Glutamatergic neuron (in vitro differentiated cells): ENCODE measurements at places on chromosomes 3 and 15.

DNA sequence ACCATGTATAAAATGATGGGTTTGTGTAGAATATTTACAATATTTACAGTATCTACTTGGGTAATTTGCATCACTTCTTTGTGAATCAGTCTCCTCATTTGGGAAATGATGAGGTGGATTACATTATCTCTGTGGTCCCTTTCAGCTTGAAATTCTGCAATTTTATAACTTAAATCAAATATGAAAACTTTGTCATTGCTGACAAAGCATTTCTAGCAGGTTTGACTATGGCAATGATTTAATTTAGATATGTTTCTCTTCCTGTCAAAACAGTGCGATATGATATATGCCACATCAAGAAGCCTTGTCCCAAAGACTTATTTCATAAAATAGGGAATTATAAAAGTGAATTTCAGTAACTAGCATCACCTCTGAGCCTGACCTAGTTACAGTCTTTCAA, 315.8 kb upstream of the MEIS2 start:
- no peak for DNase-seq

- DNase-seq = no peak
These were observed 100.1 kb downstream of the VGLL3 start for GRCh38 chr3:86890741-86891396.

DNA sequence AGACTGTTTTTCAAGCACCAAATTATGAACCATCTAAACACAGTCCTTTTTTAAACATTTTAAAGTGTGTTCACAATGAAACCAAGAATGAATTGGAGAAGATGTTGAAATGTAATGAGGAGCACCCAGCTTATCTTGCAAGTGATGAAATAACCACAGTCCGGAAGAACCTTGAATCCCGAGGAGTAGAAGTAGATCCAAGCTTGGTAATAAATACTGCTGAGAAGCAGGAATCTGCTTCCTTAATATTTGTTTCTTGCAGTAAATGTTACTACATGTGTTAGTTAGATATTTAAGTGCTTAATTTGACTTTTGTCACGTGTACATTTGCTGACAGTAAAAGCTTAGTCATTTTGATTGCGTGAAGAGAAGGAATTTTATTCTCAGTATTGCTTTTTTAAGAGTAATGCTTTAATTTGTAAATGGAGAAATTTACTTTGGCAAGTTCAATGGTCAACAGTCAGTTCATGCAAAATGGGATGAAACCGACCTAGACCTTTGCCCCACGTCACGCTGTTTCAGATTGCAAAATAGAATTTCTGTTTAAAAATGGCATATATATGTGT, 69.8 kb downstream of the OPA1 start:
- no peak for DNase-seq

DNA sequence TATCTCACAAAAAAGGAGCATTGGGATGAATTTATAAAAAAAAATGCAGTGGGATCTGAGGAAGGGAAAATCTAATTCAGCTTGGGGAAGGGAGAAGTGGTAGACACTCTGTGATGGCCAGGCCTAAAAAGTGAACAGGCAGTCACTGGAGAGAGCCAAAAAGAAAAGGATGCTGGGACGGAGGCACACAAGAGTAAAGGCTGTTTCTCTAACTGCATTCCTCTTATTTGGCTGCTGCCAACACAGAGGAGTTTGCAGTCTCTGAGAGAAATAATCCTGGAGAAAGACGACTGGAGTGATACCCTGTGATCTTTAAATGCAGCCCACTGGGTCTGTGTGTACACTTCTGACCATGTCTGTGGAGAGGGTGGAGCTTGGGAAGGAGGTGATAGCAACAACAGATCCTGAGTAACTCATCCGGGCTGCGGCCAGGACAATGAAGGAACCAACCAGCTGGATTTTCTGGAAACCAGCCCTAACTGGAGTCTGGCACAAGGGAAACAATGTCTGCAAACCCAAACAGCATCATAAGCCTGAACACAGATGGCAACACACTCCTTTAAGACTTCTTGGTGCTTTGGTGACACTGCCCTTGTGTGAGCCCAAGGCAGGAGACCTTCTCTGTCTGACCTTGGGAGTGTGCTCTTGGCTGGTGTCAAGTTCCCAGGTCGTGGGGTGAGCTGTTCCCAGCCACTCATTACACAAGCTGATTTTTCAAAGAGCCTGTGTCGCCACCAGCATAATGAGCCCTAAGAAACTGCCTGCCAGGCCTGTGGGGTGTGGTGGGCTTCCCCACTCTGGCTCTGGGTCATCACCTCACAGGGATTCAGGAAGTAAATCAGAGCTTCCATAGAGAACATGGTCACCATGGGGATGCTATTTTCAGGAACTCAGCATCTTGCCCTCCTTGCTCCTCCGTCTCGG, 8.0 kb downstream of the FYCO1 start:
- no peak for DNase-seq

DNA sequence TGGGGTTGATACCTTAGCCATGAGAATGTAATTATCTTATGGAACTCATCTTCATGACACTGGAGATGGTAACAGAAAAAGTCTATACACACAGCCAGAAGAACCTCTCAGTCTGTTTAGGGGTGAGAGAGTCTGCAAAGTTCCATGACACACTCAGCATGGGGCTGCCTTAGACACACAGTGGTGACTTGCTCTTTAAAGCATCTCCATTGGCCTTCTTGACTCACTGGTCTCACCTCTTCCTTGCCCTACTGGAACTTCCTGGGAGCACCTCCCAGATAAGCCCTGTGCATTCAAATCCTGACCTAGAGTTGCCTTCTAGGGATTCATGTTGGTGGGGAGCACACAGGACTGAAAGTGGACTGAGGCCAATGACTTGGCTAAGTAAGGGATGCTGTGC, 9.3 kb downstream of the MAGI1 start:
- no peak for DNase-seq

DNA sequence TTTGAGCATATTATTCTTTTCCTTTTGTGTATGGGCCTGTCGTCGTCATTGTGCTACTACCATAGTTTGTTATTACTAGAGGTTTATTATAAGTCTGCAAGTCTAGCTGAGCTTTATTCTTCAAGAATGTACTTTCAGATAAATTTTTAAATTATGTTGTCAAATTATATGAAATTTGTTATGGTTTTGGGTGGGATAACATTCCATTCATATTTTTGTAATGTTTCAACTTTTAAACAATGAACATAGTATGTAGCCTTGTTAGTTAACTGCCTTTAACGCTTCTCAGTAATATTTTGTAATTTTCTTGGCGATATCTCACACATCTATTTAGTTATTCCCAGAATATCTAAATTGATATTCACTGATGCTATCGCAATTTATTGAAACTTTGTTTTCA, 41.6 kb upstream of the GOLGA8B start:
- no peak for DNase-seq
